RWPE2 (cell line): ENCODE measurements at places on chromosomes 7 and 10.

DNA sequence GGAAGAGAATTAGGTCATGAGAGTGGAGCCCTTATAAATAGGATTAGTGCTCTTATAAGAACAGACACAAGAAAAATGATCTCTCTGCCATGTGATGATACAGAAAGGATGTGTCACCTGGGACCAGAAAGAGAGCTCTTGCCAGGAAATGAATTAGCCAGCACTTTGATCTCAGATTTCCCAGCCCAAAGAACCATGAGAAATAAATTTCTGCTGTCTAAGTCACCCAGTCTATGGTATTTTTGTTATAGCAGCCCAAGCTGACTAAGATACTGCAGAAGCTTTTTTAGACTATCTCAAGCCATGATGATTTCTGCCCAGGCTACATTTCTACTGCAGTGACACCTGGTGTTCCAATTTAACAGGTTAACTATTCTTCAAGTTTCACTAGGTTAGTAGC, 84.8 kb downstream of the RSU1 start:
- DNase-seq: no peak

- DNase-seq: no peak
Observed at GRCh38 chr10:114483575-114483974, 79.3 kb upstream of the AFAP1L2 start.

DNA sequence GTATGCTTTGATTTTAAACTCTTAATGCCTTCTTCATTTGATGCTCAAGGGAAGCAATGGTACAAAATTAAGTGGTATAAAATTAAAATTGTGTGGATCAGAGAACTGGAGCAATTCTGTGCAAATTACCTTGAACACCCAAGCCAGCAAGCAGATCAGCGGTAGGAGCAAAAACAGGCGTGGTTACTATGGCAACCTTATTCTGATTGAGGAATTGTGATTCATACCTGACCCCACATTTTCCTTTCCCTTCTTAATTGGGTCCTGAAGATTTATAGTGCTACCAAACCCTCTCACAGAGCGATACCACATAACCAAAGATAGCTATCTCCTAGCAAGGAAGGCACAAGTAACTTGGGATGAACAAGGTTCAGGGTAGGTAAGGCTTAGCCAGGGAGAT, 72.5 kb upstream of the FZD1 start:
- DNase-seq: no peak

DNA sequence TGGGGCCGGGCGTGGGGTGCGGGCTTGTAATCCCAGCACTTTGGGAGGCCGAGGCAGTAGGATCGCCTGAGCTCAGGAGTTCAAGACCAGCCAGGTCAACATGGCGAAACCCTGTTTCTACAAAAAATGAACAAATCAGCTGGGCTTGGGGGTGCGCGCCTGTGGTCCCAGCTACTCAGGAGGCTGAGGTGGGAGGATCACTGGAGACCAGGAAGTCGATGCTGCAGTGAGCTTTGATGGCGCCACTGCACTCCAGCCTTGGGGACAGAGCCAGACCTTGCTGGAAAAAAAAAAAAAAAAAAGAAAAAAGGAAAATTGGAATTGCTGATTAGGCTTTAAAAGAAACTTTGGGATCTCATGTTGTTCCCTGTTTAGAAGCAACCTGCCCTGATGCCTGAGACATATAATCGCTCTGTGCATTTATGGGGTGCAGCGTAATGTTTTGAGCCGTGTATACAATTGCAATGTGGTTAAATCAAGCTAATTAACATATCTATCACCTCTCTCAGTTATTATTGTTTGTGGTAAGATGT, 851 bp downstream of the AKR1E2 start:
- DNase-seq: no peak

DNA sequence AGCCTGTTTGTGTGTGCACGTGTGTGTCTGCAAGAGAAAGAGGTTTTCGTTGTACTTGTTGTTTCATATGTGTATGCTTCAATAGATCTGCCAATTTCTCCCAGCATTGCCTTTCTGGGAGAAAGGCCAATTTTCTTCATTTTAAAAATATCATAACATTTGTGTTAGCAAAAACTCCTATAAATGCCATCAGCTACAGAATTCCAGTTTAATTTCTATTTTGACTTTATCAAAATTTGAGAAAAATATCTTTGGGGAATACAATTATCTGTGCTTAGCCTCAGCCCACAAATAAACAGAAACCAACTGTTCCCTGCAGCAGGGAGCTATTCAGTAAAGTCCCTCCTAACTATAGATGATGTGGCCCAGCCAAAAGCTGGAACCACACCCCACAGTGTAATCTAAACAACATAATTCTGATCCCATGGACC, 68.3 kb upstream of the MGMT start:
- no peak for DNase-seq

DNA sequence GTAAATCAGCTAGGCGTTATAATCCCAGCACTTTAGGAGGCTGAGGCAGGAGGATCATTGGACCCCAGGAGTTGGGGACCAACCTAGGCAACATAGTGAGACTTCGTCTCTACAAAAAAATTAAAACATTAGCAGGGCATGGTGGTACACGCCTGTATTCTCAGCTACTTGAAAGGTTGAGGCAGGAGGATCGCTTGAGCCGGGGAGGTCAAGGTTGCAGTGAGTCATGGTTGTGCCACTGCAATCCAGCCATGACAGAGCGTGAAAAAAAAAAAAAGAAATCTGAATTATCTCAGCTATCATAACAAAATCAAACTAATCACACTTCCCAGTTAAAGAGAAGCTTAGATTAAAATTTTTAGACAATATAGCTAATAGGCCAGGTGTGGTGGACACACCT, 35.3 kb downstream of the ATAD1 start:
- no peak for DNase-seq

- no peak for DNase-seq
Observed at GRCh38 chr7:46022397-46022796, 101.3 kb upstream of the IGFBP3 start.

GRCh38 chr7:95861041-95861440, 88.7 kb downstream of the DYNC1I1 start:
- no peak for DNase-seq

DNA sequence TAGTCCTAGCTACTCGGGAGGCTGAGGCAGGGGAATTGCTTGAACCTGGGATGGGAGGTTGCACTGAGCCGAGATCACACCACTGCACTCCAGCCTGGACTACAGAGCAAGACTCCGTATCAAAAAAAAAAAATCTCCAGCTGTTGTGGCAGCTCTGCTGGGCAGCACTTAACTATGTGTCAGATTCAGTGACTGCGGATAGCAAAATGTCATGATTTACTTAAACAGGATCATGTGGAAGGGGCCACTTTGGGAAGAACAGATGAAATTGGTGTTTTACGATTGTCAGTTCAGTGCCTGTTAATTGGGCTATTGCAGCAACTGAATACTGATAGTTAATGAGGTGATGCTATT, 15.3 kb downstream of the OGDH start:
- no peak for DNase-seq

GRCh38 chr7:20200361-20200760, 16.8 kb downstream of the MACC1 start:
- DNase-seq: no peak

- no peak for DNase-seq
Observed at GRCh38 chr7:23261843-23262452, 15.4 kb downstream of the GPNMB start.

- no peak for DNase-seq
Observed at GRCh38 chr7:57403601-57404342, 46.2 kb upstream of the ZNF716 start.

- DNase-seq: no peak
Observed at GRCh38 chr7:142407939-142408570, 150.2 kb upstream of the PRSS58 start.

DNA sequence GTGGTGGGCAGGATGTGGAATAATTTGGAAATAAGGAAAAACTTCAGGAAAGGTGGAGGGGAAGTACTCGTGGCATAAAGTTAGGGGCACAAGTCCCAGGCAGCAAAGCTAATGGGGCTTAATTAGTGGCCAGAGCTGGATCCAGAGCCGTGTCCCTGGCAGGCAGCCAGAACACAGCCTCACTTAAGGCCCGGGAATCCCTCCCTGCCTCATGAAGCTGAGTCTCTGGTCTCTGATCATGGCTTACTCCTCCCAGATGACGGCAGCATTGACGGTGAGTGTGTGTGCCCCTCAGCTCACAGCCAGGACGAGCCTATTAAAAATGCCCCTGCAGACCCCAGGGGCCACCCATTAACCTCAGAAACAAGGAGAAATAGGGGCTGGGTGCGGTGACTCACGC, 48.2 kb upstream of the NPTX2 start:
- no peak for DNase-seq

- DNase-seq: no peak
Observed at GRCh38 chr10:51224671-51225161, 150.4 kb downstream of the PRKG1 start.

DNA sequence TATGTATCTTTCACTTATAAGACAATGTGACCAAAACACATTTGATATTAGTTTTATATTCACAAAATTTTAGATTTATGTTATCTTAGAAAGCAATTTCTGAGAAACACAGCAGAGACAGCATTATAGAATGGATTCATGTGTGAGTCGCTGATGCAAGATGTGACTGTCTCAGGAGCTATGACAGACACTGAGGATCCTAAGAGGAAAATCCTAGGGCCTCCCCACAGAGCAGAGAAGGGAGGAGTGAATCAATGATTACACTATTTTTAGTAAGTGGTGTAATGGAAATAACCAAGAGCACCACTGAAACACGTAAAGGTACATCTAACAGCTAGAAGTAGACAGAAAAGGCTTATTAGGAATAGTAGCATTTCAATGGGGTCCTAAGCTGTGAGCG, 204.0 kb upstream of the PTN start:
- DNase-seq: no peak

DNA sequence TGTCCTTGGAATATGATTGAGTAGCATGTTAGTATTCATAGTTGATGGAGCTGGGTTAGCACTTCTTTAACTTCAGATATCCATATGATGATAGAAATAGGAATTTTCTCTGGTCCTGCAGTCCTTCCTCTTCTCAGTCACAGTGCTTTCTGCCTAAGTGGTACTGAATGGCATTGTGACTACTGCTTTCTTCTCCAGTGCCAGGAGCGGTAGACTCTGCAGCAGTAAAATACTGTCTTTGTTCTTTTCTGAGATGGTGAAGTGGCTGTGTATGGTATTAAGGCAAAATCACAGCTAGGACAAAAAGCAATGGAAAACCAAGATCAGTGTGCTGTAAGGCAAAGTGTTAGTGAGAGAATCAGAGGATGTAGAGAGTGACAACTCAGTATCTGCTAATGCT, 46.6 kb downstream of the C1GALT1 start:
- DNase-seq: no peak

GRCh38 chr7:9091282-9091681, 657.9 kb downstream of the NXPH1 start:
- DNase-seq: no peak

DNA sequence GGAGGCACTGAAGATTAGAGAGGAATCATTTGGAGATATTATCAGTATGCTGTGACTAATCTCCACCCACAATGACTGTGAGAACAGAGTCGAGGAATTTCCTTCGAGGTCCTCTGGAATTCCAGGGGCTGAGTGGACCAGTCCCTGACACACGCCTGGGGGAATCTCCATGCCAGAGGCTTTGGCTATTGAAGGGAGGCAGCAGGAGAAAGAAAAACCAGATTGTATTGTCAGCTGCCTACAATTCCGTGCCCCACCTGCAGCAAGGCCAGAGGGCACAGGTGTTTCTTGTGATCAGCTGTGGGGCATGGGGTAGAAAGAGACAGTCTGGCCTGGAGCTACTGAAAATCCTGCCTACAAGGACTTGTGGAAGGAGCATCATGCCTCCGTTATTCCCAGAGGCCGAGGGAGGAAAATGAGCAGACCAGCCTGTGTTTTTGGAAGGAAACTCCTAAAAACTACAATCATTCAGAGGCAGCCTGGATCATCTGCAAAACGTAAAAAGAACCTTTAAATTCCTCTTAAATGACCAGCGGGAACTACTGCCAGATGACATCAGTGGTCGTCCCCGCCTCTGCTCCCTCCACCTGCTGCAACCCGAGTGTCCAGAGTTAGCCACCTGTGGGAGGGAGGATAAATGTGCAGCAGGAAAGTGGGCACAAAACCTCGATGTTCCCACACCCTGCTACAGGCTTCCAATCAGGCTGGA, 25.4 kb upstream of the ANK3 start:
- peak; percentile 85 for DNase-seq

DNA sequence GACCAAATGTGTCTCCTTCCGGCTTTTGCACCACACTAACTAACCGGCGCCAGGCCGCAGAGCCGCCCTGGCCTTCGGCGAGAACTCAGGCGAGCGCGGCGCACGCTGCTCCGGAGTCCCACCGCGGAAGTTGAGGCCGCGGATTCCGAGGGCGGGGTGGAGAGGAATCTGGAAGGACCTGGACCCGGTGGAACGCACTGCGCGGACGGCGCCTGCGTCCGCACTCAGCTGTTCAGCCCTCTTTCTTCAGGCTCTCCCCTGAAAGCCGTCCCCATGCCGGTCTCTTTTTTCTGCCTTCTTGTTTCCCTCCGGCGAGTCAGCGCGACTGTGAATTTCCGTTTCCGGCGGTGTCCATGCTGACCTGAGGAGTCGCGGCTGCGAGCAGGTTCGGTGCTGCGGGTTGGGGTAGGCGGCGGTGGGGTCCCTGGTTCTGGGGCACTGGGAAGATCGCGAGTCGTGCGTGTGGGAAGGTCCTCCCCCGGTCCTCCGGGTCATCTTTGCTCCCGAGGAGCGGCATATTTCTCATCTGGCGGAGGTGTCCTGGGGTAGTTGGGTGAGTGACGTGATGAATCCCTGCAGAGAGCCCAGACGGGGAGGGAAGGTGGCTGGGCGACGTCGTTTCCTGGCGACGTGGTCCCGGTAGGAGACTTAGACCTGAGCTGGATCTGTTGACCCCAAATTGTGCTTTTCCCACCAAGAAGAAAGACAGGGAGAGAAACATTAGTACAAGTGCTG, at the start of gene BMS1:
Gene BMS1, plus strand, starts transcription at position 350 of the 735 bp plus-strand sequence. CDS start 1,600 bp downstream, outside the sequence.
- DNase-seq: peak; percentile 89

GRCh38 chr10:122206471-122207065, 64.5 kb upstream of the BTBD16 start:
- DNase-seq: no peak

GRCh38 chr7:5349005-5349380, 66.2 kb downstream of the SLC29A4 start:
- no peak for DNase-seq

DNA sequence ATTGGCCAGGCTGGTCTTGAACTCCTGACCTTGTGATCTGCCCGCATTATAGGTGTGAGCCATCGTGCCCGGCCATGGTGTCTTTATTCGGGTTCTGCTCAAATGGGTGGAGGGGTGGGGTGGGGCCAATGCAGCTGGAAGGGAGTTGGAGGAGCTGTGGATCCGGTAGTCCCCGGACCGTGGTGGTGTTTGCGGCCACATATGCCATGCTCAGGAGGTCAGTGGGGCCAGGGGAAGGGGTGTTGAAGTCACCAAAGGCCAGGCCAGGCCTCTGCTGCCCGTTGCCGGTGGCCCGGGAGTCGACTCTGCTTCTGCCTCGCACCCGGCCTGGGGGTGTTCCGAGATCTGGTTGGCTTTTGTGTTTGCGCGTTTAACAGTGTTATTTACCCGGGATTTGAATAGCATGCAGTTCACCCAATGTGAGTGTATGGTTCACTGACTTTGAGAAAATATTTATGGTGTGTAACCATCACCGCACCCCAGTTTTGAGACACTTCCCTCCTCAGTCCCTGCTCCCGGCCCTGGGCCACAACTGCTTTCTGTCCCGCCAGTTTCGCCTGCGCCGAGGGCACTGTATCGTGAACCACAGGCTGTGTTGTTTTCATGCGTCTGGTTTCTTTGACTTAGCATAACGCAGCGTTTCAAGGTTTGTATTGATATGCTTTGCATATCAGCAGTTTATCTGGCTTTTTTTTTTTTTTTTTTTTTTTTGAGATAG, 10.7 kb downstream of the INPP5A start:
- DNase-seq: no peak
